CD4-positive, CD25-positive, alpha-beta regulatory T cell (primary cell): ENCODE measurements at places on chromosomes 12 and 14. TPM values are rescaled to one million over a fixed set of nuclear protein-coding genes. Genes with fewer than 3 reads are reported as not detected.

The EIF2S3B gene
- 0.20 TPM for polyA plus RNA-seq

The CCDC177 gene
- not detected for polyA plus RNA-seq

The POTEM gene
- not detected for polyA plus RNA-seq

The KRT8 gene
- polyA plus RNA-seq = not detected

The SAMD15 gene
- not detected for polyA plus RNA-seq

The DEPDC4 gene
- 0.31 TPM for polyA plus RNA-seq

The KRT72 gene
- polyA plus RNA-seq = not detected

The TMTC2 gene
- polyA plus RNA-seq = 0.10 TPM

The HSP90B1 gene
- polyA plus RNA-seq = 158 TPM

The LUM gene
- not detected for polyA plus RNA-seq

The ANO6 gene
- 19.9 TPM for polyA plus RNA-seq

The VWF gene
- polyA plus RNA-seq = not detected

The PRH2 gene
- not detected for polyA plus RNA-seq
